ENCODE measurements at places on chromosomes 12 and 14.
A peak's percentile ranks its signal among the peaks of the same experiment; 100 is the strongest.

DNA sequence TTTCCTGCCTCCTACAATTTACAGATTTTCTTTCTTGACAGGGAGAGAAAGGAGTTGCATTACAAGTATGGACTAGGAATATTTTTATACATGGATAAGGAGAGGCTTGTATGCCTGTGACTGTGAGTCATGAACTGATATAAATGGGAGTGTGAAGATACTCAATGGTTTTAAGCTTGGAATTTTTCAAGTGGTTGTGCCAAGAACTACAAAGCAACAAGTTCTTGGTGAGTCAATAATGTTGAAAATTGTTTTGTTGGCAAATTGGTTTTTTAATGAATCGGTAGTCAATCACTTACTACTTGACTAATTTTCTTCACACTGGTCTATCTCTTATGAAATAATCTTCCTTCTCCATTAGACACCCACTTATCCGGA lies 58.9 kb upstream of the HMGA2 start:
- peak; percentile 54 for DNase-seq

DNA sequence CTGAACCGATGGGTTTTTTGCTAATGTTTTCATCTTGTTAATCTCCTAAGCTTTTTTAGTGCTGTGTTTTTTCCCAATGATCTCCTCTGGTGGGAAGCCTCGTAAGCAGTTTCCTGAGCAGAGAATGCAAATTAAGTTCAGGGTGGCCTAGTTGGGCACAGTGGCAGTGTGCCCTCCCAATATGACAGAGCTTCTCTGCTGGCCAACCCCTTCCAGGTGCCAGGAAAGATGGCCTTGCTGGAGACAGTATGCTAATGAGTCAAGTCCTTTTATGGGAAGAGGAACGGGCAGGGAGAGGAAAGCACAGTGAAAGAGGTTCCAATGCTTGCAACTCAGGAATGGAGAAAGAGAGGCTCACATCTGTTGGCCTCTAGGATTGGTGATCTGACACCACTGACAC lies 115.8 kb downstream of the GCH1 start:
- DNase-seq = no peak

GRCh38 chr12:131915000-131915689 lies 13.9 kb upstream of the PUS1 start:
- DNase-seq = no peak

- no peak for DNase-seq
Measured at GRCh38 chr12:117344716-117345115, 16.7 kb downstream of the NOS1 start.

DNA sequence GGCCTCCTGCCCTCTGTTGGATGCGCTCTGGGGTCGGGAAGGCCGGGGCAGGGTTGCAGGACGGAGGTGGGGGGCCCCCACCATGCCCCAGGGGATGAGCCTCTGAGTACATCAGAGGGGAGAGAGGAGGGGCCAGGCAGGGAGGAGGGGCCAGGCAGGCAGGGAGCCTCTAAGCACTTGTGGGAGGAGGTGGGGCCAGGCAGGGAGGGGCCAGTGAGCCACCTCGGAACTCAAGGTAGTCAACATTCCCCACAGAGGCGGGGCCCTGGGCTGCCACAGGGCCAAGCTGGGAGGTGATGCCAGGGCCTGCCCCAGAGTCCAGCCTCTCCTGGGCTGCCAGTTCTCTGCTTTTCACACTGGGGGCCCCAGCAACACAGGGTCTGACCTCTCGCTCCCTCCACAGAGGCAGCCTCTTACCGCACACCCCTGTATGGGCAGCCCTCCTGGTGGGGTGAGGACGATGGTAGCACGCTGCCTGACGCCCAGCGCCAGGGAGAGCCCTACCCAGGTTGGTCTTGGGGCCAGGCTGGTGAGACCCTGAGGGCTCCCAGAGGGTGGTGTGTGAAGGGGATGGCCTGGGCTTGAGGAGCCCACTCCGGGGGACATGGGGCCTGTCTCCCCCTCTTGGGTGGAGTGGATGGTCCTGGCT lies 17.4 kb downstream of the CEP170B start:
- no peak for DNase-seq

Data from stromal cell of bone marrow (primary cell).